ENCODE measurements at places on chromosomes 3 and 15. TPM values are rescaled to one million over a fixed set of nuclear protein-coding genes. Genes with fewer than 3 reads are reported as not detected.

BCHE gene
- total RNA-seq, result not detected

ATP10A gene
- total RNA-seq, result 15.8 TPM

POMGNT2 gene
- 3.6 TPM for total RNA-seq

LMLN gene
- total RNA-seq, result 3.4 TPM

GOLGA8J gene
- not detected for total RNA-seq

KLF15 gene
- total RNA-seq, result not detected

PPP1R14D gene
- not detected for total RNA-seq

CHRM5 gene
- total RNA-seq, result not detected

ZFAND6 gene
- total RNA-seq, result 177 TPM

GCSAM gene
- total RNA-seq, result 6.4 TPM

SSUH2 gene
- not detected for total RNA-seq

MEX3B gene
- 1.3 TPM for total RNA-seq

RTP1 gene
- not detected for total RNA-seq

THSD4 gene
- 0.10 TPM for total RNA-seq

TRAT1 gene
- 147 TPM for total RNA-seq

HHATL gene
- total RNA-seq, result not detected

CASR gene
- total RNA-seq, result 1.2 TPM

SENP7 gene
- 37.2 TPM for total RNA-seq

SNX22 gene
- total RNA-seq, result 4.5 TPM

GOLGA6D gene
- total RNA-seq, result not detected

CHDH gene
- under 0.01 TPM for total RNA-seq

LTF gene
- total RNA-seq, result 0.52 TPM

OR5H6 gene
- not detected for total RNA-seq

WDR53 gene
- total RNA-seq, result 7.0 TPM

TXNRD3 gene
- 1.4 TPM for total RNA-seq

IQCF2 gene
- not detected for total RNA-seq

P2RY1 gene
- 3.1 TPM for total RNA-seq

PLEKHO2 gene
- total RNA-seq, result 68.6 TPM

ANKUB1 gene
- not detected for total RNA-seq

KIAA1143 gene
- total RNA-seq, result 17.0 TPM

HIGD2B gene
- total RNA-seq, result 0.63 TPM

ZIC4 gene
- total RNA-seq, result not detected

ADGRG7 gene
- total RNA-seq, result not detected

CACNA2D2 gene
- 1.5 TPM for total RNA-seq

LRRC31 gene
- total RNA-seq, result not detected

FBLN2 gene
- total RNA-seq, result 0.73 TPM

MAGEL2 gene
- under 0.01 TPM for total RNA-seq

TMEM108 gene
- total RNA-seq, result 0.10 TPM

ADAMTS17 gene
- 7.6 TPM for total RNA-seq

DUOX2 gene
- total RNA-seq, result 0.10 TPM

GXYLT2 gene
- total RNA-seq, result 0.21 TPM

Data from mononuclear cell (primary cell).